Activated CD4-positive, alpha-beta T cell treated with anti-CD3 and anti-CD28 coated beads, Interleukin-2, amount 10 ng/mL, durations not matched to agents 7 days and 5 days (primary cell): ENCODE measurements at places on chromosomes 16 and 17. TPM values are rescaled to one million over a fixed set of nuclear protein-coding genes. Genes with fewer than 3 reads are reported as not detected.

DNA sequence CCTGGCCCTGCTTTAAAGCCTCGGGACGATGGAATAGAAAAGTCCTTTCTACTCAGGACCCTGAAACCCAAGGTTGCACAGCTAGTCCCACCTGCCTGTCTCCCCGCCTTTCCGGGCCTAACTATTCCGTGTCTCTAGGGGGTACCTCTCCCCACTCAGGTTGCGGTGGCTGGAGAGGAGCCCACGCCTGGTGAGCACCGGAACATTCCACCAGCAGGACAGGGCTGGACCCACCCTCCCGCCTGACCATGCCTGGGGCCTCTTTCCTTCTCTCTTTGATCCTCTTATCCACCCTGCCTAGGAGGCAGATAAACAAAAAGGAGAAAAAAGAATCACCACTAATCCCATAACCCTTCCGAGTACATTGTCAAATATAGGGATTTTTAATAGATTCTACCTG lies 10.9 kb downstream of the LLGL2 start:
- DNase-seq: no peak
- H3K4me1 ChIP-seq: peaks cover 31% of the 10 kb centered on the region
- H3K27me3 ChIP-seq: no peaks in the 10 kb centered on the region
- no peak overlapping the region for H3K4me3 ChIP-seq
- peaks cover 6% of the 10 kb centered on the region for H3K36me3 ChIP-seq

DNA sequence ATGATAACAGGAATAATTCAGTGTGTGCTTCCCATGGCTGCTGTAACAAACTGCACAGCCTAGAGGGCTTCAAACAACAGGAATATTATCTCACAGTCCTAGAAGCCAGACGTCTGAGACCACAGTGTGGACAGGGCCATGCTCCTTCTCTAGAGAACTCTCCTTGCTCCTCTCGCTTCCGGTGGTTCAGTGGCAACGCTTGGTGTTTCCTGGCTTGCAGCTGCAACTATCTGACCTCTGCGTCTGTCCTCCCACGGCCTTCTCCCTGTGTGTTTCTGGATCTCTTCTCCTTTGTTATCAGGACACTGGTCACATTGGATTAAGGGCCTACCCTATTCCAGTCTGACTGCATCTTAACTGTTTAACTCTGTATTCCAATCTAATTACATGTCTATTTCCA lies 414.3 kb downstream of the MAF start:
- H3K27ac ChIP-seq: no peak overlapping the region
- peaks cover 1% of the 10 kb centered on the region for H3K4me1 ChIP-seq
- no peaks in the 10 kb centered on the region for H3K27me3 ChIP-seq
- H3K36me3 ChIP-seq: peaks cover 2% of the 10 kb centered on the region

DNA sequence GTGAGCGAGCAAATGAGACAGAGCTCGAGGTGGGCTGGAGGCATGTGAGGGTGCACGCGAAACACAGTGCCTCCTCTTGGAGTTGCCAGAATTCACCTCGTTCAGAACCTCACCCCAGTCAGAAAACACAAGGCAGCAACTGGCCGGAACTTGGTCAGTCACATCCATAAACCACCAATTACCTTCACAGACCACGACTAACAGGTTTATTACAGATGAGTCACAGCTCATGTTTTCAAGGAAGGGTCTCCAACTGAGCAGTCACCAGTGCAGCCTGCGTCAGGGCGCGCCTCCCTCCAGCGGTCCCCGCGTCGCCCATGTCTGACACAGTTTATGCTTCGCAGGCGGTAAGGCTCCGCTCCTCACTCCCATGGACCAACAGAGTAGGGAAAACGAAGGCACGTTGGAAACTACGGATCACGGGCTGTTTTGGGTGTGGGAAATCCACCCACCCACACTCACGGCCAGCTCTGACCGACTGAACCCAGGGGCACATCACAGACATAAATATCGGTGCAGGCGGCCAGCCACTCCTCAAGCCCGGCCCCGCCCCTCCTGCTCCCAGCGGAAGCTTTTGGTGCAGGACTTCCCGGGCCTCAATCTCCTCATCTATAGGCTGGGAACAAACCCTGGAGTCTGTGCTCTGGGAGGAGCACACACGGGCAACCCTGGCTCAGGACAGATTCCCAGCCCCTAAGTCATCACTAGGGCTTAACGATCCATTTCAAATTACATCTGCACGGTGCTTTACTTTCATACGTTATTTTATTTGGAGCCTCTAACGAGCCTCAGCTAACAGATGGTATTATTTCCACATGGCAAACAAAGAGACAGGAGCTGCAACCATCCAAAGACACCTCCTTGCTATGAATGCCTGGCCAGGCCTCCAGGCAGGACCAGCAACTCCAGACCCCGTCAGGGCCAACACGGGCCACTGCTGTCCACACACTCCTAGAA lies 126.3 kb downstream of the ZNF778 start:
- H3K27me3 ChIP-seq: no peaks in the 10 kb centered on the region
- no peak overlapping the region for H3K27ac ChIP-seq
- H3K36me3 ChIP-seq: peaks cover 12% of the 10 kb centered on the region
- no peak for DNase-seq
- peaks cover 60% of the 10 kb centered on the region for H3K4me1 ChIP-seq

Gene CCDC200
- total RNA-seq: not detected
